Naive thymus-derived CD8-positive, alpha-beta T cell (primary cell): ENCODE measurements at places on chromosomes 7 and 10.

DNA sequence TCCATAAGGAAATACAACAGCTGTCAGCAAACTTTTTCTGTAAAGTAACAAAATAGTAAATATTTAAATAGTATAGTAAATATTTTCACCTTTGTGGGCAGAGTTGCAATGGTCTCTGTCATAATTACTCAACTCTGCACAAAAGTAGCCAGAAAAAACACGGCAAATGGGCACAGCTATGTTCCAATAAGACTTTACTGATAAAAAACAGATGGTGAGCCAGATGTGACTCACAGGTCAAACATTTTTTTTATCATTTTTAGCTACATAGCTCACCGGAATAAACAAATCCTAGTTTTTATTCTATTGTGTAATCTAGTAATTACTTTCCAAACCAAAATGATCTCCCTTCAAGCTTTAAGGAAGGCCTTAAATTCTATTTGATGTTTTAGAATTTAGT lies 55.3 kb downstream of the NCAPG2 start:
- H3K4me3 ChIP-seq, result no peak overlapping the region
- DNase-seq, result no peak
- H3K27me3 ChIP-seq, result no peaks in the 10 kb centered on the region
- H3K27ac ChIP-seq, result no peak overlapping the region
- no peaks in the 10 kb centered on the region for H3K36me3 ChIP-seq

DNA sequence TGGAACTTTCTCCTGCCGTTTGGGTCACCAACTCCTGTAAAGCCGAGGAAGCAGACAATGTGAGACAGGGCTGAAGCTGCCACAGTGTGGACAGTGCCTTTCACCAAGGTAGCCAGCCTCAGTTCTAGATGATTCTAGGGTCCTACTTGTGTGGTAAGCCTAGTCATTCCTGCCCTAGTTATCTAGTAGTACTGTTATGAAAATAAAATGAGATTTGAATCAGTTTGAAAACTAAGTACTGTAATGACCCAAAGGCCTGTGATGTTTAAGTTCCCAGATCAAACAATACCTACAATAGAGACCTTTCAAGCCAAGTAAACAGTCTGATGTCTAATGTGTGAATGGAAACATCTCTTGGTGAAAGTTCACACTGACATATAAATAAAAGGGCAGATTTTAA lies 37.1 kb downstream of the POLL start:
- no peak overlapping the region for H3K4me3 ChIP-seq
- H3K36me3 ChIP-seq, result peaks cover 18% of the 10 kb centered on the region
- no peak overlapping the region for H3K27ac ChIP-seq
- no peaks in the 10 kb centered on the region for H3K4me1 ChIP-seq

- peaks cover 2% of the 10 kb centered on the region for H3K4me1 ChIP-seq
- H3K27me3 ChIP-seq, result no peaks in the 10 kb centered on the region
- no peaks in the 10 kb centered on the region for H3K36me3 ChIP-seq
- H3K4me3 ChIP-seq, result no peak overlapping the region
Measured at GRCh38 chr10:122931088-122931906, 20.9 kb downstream of the FAM24A start.

DNA sequence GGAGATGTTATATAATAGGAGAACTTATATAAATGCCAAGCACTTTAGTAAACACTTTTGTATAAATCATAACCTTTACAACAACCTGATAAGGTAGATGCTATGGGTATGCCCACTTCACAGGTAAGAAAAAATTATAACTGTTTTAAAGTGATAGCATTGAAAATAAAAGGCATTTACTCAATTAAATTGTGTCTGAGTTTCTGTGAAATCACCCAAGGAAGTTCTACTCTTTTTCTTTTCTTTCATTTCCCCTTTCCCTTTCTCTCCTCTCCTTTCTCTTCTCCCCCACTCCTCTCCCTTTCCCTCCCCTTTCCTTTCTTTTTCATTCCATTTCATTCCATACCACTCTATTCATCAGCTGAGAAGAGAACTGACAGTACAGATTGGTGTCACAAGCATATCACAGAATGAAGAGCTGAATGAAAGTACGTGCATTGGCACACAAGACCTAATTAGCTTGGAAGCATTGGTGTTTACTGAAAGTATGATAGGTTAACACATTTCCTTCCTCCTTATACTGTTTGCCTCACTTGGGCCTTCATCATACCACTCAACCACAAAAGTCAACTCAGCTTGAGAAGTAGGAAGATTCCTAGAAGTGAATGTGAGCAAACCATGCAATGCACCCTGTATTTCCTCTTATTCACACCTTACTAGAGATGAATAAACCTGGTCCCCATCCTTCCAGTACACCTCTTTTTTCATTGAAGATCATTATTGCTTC lies 117.9 kb upstream of the AGR3 start:
- DNase-seq, result no peak
- H3K27ac ChIP-seq, result no peak overlapping the region
- H3K36me3 ChIP-seq, result no peaks in the 10 kb centered on the region

- H3K4me3 ChIP-seq, result no peak overlapping the region
- DNase-seq, result no peak
- H3K27me3 ChIP-seq, result no peaks in the 10 kb centered on the region
- H3K4me1 ChIP-seq, result peaks cover 2% of the 10 kb centered on the region
- no peak overlapping the region for H3K27ac ChIP-seq
Measured at GRCh38 chr7:43864126-43864525, 5.2 kb downstream of the MRPS24 start.

GRCh38 chr10:60384708-60385398 lies 4.8 kb downstream of the ANK3 start:
- no peak overlapping the region for H3K27ac ChIP-seq
- H3K4me3 ChIP-seq, result no peak overlapping the region
- H3K36me3 ChIP-seq, result no peaks in the 10 kb centered on the region
- peaks cover 8% of the 10 kb centered on the region for H3K4me1 ChIP-seq

DNA sequence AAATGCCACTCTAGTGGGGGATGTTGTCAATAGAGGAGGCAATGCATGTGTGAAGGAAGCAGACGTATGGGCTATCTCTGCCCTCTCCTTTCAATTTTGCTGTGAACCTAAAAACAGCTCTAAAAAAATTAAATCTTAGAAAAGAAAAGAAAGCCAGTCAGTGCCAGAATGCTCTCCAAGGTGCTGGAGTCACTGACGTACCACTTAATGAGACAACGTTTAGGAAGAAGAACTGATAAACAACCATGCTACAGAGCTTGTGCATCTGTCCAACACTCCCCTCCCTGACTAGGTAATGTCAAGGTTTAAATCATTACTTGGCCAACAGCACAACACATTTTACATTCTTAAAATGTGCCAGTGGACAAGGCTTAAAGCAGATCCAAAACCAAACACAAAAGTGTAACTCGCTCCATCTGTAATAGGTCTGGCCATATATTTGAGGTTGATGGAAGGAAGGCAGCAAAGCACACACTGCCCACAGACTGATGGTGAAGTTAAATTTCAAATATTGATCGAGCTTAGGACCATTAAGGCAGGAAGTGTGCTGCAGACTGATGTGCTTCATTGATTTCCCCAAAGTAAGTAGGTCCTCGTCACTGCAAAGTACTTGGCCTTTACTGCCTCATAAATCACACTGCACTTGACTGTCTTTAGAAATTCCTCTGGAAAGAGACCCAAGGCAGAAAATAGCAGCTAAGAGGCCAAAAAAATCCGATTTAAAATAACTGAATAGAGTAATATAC lies 15.5 kb downstream of the ARMH3 start:
- H3K27ac ChIP-seq, result no peak overlapping the region
- peaks cover 12% of the 10 kb centered on the region for H3K36me3 ChIP-seq
- peaks cover 35% of the 10 kb centered on the region for H3K4me1 ChIP-seq
- no peak overlapping the region for H3K4me3 ChIP-seq

DNA sequence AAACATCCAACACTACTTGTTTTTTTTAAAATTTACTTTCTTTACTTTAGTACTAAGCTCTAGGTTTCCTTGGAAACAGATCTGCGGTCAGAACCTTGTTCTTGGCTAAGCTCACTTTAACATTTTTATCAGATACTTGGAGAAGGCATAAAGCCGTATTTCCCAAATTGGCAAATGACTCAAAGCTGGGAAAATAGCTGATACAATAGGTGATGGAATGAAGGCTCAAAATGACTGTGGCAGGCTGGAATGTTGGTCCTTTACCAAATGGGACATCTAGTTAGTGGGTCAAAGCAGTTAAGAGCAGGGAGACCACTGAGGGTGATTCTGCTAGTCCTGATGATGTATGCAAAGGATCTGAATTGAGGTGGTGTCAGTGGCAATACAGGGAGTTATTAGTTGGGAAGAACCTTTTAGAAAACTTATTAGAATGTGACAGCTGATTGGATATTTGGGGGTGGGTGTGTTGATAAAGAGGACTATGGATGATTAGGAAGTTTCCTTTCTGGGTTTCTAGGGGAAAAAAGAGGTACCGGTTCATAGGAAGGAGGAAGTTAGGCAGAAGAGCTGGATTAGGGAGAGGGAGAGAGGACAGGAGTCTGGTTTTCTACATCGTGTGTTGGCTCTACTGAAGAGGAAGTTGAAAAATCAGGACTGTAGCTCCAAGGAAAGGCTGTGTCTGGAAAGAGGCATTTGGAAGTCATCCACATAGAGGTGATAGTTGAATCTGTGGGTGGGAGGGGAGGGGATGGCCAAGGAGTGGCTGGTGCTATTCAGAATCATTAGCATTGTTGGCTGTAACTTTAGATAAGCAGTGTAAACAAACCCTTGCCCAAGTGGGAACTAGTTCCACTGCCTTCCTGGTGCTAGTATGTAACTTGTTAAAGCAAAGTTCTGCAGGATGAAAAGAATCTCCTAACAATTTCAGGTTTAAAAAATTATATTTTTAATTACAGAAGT lies 13.1 kb downstream of the PLCE1 start:
- H3K4me1 ChIP-seq, result no peaks in the 10 kb centered on the region
- no peaks in the 10 kb centered on the region for H3K36me3 ChIP-seq
- DNase-seq, result no peak
- no peak overlapping the region for H3K4me3 ChIP-seq
- H3K27ac ChIP-seq, result no peak overlapping the region
- H3K27me3 ChIP-seq, result peaks cover 3% of the 10 kb centered on the region

DNA sequence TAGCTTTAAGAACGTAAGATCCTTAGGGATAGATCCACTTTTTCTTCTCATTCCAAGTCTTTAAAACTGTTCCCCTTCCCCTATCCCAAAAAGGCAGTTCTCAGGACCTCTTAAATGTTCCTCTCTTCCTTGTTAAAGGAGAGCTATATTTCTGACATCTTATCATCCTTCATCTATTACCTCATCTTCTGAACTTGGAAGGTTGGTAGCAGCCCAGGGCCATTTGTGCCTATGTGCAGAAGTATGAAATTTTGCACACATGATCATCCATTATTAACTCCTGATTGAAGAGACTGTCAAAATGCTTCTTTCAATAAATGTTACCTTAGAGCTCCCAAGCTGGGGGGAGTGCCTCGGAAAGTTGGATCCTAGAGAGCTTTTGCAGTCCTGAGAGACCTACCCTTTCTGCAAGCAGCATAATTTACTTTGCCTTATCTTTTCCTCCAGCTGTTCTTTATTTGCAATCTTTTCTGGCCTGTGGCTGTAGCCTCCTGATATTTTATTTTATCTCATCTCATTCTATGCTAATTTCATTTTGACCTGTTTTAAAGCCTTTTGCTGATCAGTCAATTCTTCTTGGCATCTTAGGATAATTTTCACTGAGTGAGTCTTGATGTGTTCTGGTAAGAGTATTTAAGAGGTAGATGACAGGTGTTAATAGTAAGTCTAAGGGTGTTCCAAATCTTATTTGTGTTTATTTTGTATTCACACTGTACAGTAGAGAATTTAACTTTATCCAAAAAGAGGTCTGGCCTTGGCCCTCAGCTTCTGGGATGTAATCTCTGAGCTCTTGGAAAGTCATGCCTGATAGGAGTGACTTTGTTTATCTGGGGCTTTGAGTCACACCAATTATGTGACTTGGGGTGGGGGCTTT lies 135.0 kb upstream of the PDLIM1 start:
- DNase-seq, result no peak
- peaks cover 2% of the 10 kb centered on the region for H3K4me1 ChIP-seq
- no peaks in the 10 kb centered on the region for H3K27me3 ChIP-seq
- no peaks in the 10 kb centered on the region for H3K36me3 ChIP-seq
- no peak overlapping the region for H3K4me3 ChIP-seq

- H3K27ac ChIP-seq, result no peak overlapping the region
- no peaks in the 10 kb centered on the region for H3K4me1 ChIP-seq
- no peaks in the 10 kb centered on the region for H3K36me3 ChIP-seq
Measured at GRCh38 chr10:3711918-3712317, 73.1 kb downstream of the KLF6 start.

DNA sequence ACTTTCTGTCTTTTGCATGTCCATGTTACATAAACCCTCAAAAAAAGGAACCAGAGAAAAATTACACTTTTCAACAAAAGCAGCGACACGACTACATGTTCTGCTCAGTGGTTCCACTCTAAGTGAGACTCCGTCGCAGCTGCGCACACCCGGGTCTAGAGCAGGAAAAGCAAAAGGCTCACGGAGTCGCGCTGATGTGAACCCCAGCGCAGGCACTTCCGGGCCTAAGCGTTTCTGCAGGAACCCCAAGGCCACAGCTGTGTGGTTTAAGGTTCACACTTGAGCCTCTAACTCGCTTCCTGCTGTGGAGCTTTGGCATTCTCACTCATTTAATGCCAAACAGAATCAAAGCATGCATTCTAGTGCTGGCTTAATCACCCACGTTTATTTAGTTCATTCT lies 240.3 kb downstream of the DNAJB6 start:
- H3K36me3 ChIP-seq, result no peaks in the 10 kb centered on the region
- H3K27ac ChIP-seq, result peak overlapping the region; percentile 97
- H3K4me3 ChIP-seq, result peak overlapping the region; percentile 76
- no peak for DNase-seq

GRCh38 chr10:4070184-4070583 lies 285.2 kb upstream of the KLF6 start:
- H3K27me3 ChIP-seq, result no peaks in the 10 kb centered on the region
- no peak overlapping the region for H3K4me3 ChIP-seq
- no peaks in the 10 kb centered on the region for H3K36me3 ChIP-seq
- no peak overlapping the region for H3K27ac ChIP-seq
- H3K4me1 ChIP-seq, result peaks cover 6% of the 10 kb centered on the region
- no peak for DNase-seq

GRCh38 chr10:110993024-110993693 lies 73.8 kb downstream of the SHOC2 start:
- no peak for DNase-seq
- H3K36me3 ChIP-seq, result peaks cover 6% of the 10 kb centered on the region
- peaks cover 36% of the 10 kb centered on the region for H3K4me1 ChIP-seq
- peak overlapping the region; percentile 69 for H3K4me3 ChIP-seq

GRCh38 chr7:70372768-70373515 lies 759.0 kb upstream of the GALNT17 start:
- no peak overlapping the region for H3K27ac ChIP-seq
- H3K27me3 ChIP-seq, result no peaks in the 10 kb centered on the region
- H3K4me3 ChIP-seq, result no peak overlapping the region
- no peaks in the 10 kb centered on the region for H3K4me1 ChIP-seq
- no peak for DNase-seq

GRCh38 chr7:116194115-116194514 lies 16.2 kb upstream of the TES start:
- H3K36me3 ChIP-seq, result no peaks in the 10 kb centered on the region
- H3K4me1 ChIP-seq, result no peaks in the 10 kb centered on the region
- H3K4me3 ChIP-seq, result no peak overlapping the region
- no peak overlapping the region for H3K27ac ChIP-seq

- no peaks in the 10 kb centered on the region for H3K36me3 ChIP-seq
- no peaks in the 10 kb centered on the region for H3K27me3 ChIP-seq
- peaks cover 60% of the 10 kb centered on the region for H3K4me1 ChIP-seq
- DNase-seq, result no peak
- H3K27ac ChIP-seq, result no peak overlapping the region
- no peak overlapping the region for H3K4me3 ChIP-seq
Measured at GRCh38 chr10:132563485-132564248, 26.1 kb downstream of the INPP5A start.
